ENCODE measurements at places on chromosomes 11 and 22.

DNA sequence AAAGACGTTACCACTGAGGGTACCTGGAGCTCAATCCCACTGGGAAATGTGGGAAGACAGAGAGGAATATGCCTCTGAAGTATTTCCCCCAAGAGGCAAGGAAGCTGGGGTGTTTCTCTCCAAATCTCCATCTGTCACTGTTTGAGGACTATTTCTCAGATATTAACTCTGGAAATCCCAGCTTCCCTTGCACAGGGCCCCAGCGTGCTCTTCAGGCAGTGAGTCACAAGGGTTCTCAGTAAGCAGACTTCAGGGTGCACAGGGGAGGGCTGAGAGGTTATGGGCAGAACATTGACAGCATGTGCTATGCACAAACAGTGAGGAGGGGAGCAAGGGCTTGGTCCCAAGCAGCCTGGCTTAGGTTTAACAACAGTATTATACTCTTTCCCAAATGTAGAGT is 60.9 kb upstream of the EED start:
- DNase-seq, result no peak

- no peak for DNase-seq
Measured at GRCh38 chr11:72720784-72721183, 31.4 kb downstream of the ARAP1 start.

DNA sequence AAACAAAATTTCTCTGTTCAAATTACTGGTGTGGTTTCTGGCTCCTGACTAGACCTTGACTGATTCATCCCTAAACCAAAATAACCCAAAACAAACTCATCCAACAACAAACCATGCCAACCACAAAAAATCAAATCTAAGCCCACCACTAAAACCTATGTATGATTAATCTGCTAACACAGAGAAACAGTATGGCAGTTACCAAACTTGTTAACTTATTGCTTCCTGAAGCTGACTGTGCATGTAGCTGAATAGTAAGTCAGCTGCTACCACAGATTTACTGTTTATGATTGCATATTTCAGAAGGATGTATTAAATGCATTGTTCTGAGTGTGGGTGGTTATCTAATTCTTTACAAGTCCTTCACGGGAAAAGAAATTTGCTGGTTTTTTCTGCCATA is 231.1 kb downstream of the SWAP70 start:
- DNase-seq, result no peak

DNA sequence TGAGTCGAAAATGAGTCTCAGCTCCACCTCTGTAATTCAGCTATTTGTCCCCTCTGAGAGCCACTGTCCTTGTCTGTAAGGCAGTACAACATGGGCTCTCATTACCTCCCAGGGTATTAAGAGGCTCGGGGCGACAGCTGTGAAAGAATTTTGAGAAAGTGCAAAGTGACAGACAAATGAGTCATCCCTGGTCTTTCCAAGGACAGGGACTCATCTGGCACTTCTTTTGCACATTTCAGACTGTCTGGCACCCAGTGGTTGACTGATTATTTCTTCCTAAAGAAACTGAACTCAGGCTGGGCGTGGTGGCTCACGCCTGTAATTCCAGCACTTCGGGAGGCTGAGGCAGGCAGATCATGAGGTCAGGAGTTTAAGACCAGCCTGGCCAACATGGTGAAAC is 62.1 kb upstream of the ARFGAP3 start:
- DNase-seq, result peak; percentile 23

- DNase-seq, result no peak
Measured at GRCh38 chr11:117945047-117945810, 16.0 kb upstream of the TMPRSS13 start.

DNA sequence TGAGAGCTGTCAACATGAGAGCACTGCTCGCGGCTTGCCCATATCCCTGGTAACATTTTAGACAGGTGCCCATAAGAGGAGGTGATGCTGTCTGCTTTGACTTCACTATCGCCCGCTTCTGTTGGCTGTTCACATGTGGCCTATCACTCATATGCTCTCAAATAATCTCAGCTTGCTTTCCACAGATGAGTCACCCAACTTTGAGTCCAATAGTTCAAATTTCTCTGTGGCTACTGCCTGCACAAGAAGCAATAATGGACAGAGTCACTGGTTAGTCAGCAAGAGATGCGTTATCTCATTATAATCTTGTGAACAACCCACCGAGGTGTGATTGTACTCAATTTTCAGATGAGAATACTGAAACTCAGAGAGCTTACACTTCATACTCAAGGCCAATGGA is 1714.1 kb downstream of the LRRC4C start:
- DNase-seq, result peak; percentile 64

DNA sequence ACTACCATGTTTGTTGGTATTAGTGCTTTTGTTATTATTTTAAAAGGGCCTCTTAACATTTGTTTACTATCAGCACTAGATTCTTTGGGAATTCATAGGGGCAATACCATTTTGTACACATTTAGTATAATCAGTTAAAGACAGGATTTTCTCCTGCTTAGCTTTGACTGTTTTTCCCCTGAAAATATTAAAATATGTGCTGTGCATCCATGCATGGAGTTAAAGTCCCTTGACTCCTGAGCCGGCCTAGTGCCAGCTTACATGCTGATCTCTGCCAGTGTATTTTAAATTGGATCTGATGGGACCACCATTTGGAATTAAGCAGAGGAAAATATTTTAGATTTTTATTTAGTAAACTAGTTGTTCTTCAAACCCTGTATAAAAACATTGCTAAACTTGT is 161.4 kb downstream of the METTL15 start:
- DNase-seq, result no peak

- no peak for DNase-seq
Measured at GRCh38 chr11:46253258-46254132, 24.0 kb upstream of the CREB3L1 start.
